ENCODE measurements at places on chromosomes 11 and 22.

DNA sequence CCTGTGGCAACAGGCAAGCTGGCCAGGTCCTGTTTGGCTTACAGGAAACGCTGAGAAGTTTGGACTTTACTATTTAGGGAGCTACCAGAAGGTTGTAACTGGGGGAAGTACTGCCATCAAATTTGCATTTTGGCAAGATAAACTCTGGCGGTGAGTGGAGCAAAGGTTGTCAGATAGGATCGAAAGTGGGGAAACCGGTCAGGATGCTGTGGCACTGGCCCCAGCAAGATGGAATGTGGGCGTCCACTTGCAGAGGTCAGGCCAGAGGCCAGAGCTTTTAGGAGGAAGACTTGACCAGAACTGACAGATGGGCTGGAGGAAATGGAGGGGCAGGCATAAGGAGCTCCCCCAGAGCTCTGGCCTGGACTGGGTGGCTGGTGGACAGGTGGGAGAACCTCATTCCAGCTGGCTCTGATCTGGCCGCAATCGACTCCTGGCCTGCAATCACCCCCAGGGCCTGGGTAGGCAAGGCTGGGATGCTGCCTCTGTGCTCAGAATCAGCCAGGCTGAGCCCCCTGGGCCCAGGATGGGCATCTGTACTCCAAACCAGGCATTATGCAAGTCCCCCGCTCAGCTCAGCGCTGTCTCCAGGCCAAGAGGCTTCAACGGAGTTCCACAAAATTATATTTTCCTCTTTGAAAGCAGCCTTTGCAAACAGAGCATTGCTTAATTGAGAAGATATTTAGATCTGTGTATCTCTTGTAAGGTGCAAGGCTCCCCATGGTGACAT lies 178.3 kb upstream of the NECTIN1 start:
- no peak for DNase-seq

- no peak for DNase-seq
These were observed 411.5 kb upstream of the DDI1 start for GRCh38 chr11:103624708-103625623.

DNA sequence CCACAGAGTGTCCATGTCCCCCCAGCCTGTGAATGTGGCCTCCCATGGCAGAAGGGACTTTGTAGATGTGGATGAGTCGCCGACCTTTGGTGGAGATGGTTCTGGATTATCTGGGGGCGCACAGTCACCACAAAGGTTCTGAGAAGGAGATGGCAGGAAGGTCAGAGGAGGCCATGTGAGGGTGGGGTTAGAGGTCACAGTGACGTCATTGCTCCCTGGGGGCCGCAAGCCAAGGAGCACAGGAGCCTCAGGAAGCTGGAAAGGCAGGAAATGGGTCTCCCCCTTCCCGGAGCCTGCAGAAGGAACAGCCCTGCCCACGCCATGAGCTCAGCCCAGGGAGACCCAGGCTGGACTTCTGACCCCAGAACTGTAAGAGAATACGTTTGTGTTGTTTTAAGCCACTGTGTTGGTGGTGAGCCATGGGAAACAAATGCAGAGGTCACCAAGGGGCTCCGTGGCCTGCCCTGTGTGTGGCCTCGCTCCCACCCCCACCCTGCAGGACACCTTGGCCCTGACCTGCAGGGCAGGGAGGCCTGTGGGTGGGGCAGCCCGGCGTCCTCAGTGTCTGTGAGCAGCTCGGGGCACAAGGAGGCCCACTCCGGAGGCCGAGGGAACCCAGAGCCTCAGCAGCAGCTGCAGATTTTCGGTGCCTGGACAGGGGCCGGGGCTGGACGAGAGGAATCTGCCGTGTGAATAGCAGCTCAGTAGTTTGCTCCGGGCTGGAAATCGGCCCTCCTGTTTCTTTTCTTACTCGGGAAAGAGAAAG lies 32.1 kb downstream of the GRAMD4 start:
- DNase-seq = no peak

DNA sequence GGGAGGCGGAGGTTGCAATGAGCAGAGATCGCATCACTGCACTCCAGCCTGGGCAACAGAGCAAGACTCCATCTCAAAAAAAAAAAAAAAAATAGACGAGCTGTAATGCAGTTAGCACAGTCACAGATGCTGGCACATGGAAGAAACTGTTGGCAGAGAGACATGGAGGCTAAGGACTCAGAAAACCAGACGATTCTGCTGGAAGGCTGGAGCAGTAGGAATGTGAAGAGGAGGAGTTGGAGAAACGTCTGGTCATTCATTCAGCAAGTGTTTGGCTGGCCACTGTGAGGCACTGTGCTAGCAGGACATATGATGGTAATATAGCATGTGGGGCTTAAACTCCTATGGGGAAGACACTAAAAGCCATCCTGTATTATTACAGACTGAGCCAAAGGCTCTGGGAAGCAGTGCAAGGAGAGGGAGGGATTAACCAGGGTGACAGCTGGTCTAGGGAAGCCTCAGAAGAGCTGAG lies 5.0 kb downstream of the UQCR10 start:
- no peak for DNase-seq

- DNase-seq = no peak
These were observed 251.1 kb upstream of the MPPED2 start for GRCh38 chr11:30837252-30837651.

DNA sequence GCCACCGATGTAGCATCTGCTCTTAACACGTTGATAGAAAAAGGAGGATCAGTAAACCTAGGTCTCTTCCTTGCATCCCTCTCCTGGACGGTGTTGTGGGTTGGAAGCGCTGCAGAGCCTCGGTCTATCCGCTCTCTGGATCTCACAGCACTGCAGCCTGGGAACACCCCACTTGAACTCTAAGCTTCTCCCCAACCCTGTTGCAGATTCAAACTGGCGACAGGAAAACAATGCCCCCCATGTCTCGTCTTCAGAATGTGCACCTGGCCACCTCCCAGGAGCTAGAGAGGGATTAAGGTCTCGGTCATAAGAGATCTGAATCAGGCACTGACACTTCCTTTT lies 454 bp downstream of the TMEM218 start:
- no peak for DNase-seq

DNA sequence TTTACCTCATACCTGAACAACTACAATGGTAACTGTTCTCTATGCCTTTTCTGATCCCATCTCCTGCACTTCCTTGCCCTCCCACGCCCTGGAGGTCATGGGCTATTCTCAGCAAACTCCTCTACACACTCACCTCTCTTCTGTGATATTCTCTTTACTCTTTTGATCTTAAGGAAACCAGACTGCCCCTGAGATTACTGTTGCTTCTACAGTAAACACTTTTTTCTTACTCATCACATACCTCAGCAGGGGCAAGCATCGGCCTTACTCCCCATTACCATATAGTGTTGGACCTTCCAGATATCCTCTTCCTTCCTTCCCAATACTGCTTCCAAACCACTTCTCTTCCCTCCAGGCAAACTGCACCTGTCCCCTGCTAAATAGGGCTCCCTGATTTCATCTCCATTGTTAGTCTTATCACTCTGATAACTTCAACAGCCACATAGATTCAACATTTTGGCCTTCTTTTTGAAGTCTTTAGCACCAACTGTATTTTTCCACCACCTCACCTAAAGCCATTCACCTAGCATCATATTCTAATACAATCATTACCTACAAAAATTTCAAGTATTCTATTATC lies 141.2 kb downstream of the RBFOX2 start:
- no peak for DNase-seq

DNA sequence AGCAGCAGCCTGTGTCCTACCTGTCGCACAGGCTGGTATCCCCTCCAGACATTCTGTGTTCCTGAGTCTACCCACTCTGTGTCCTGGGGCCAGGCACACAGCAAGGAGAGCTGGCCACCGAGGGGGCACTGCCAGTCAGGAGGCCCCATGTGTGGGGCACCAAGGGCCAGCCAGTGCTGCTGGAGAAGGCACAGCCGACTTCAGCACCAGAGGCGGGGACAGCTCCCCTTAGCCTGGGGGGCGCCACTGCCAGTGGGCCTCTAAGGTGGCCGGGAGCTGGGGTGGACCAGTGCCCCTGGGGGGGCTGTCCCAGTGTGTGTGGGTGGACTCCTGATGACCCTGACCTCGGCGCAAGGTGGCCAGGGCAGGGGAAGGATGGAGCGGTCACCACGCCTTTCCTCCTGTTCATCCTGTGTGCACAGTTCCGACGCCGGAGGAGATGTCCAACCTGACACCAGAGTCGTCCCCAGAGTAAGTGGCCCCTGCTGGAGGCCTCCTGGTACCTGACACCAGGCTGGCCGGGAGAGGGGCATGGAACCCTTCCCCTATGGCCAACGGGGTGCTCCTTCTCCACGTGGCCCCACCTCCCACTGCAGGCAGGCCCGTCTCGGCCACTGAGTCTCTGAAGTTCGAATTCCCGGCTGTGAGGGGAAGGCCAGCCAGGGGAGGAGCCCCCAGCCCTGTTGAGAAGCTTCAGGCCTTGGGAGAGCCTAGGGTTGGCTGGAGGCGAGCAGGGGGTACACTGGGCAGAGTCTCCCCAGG lies 35.4 kb downstream of the MOB2 start:
- DNase-seq = no peak

DNA sequence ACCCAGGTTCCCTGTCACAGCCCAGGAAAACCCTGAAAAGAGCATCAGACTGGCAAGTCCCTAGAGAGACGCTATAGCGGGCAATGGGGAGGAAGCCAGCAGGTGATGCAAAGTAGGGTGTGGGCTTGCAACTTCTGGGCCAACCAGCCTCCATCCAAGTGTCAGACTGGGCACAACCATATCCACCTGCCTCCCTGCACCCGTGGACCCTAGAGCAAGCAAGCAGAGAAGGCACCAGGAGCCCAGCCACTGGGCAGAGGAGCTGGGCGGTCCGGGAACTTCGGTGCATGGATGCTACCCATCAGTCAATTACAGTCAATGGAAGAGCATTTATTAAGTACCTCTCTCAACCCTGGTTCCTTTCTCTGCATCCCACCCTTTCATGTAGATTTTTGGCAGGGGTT lies 2.8 kb downstream of the NECTIN1 start:
- no peak for DNase-seq

GRCh38 chr11:36240801-36241200 lies 48.4 kb downstream of the COMMD9 start:
- no peak for DNase-seq

GRCh38 chr11:34490304-34490703 lies 23.3 kb downstream of the ELF5 start:
- no peak for DNase-seq

- DNase-seq = no peak
These were observed 66.3 kb upstream of the SYN3 start for GRCh38 chr22:33124471-33124870.

- no peak for DNase-seq
These were observed 34.9 kb downstream of the KDM2A start for GRCh38 chr11:67153971-67154370.

GRCh38 chr11:70667767-70668166 lies 269.4 kb downstream of the CTTN start:
- no peak for DNase-seq

All from Peyer's patch (tissue), 4 donors.